ENCODE measurements at places on chromosomes 7 and 10.

DNA sequence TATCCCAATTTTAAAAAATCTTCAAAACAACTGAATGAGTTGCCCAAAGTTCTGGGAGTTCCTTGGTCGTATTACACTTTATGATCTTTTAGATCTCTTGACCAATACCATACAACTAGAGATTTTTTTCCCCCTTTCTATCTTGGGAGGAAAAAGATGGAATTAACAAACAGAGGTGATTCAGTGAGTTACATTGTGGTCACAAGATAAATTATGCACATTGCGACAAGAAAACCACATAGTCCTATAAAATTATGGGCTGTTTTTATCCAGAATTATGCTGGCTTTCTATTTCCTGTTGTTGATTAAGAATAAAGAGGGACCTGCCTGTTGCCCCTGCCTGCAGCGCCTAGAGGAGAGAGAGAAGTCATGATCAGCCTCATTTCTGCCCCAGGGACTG lies 8.2 kb upstream of the SGPL1 start:
- DNase-seq: no peak

- DNase-seq: no peak
Measured at GRCh38 chr7:12861070-12861469, 173.6 kb downstream of the ARL4A start.

GRCh38 chr10:29389935-29390334 lies 101.1 kb downstream of the LYZL1 start:
- DNase-seq: no peak

DNA sequence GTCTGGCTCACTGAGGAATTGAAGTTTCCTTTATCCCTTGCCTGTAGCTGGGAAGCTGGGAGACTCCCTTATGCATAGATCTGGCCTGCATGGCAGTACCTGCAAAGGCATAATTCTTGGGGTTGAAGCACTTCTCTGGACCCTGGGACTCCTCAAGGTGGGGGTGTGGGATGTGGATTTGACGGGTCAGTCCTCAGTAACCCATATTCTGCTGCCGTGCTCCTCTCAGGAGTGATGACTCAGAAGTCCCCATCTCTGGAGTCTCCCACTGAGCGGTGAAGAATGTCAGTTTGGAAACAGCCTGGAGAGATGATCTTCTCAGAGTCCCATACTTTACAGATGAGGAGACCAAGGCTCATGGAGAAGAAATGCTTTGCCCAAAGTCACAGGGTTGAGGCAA lies 49.0 kb downstream of the SORCS3 start:
- no peak for DNase-seq
